ENCODE measurements at places on chromosomes 1 and 21.
A peak's percentile ranks its signal among the peaks of the same experiment; 100 is the strongest.

- peak; percentile 81 for DNase-seq
These were observed 42.5 kb downstream of the CNST start for GRCh38 chr1:246608616-246609376.

GRCh38 chr1:13948888-13949391, 249.0 kb downstream of the PRDM2 start:
- DNase-seq: no peak

- peak; percentile 63 for DNase-seq
These were observed 746 bp downstream of the AK4 start for GRCh38 chr1:65148548-65149350.

DNA sequence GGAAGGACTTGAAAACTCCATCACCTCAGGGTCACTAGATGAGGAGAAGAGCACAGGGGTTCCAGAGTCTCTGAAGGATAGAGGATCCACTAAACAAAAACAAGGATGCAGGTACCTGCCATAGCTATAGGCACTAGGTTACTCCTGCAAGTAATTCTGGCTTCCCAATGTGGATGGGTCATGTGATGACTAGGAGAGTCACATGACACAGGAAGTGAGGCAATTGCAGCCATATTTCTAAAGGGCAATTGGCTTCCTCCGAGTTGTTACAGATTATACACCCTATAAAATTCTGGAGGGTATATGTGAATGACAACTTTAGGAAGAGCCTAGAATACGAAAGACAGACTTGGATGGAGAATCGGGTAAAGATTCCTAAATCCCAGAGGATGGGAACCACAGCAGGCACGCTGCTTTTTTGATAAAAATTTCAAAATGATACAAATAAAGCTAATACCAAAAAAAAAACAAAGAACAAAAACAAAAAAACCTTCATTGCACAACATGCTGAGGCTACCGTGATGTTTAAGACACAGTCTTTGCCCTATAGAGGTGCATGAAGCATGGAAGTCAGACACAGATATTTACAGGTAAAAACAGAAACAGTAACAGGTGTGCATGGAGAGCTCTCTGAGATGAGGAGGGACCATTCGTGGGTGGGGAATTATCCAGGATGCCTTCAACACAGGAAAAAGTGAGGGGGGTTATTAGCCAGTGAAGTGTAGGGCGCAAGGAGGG, 10.5 kb downstream of the MTX1 start:
- DNase-seq: no peak

DNA sequence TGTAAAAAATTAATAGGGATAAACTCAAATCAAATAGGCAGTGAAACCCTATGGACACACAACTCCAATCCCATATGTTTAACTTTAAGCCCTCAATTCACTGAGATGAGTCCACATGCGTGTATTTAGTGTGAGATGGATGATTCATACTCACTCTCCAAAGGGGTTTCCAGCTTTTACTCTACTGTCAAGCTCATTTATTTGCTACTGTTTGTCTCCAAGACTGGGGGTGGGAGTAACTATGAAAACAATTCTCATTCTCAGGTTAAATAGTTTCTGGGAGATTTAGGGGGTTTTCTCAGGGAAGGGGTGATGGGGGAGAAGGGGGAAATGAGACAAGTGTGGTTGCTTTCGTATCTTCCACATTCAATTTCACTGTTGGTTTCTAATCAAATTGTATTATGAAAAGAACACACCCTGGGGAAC, 2.7 kb downstream of the RAB29 start:
- no peak for DNase-seq

GRCh38 chr21:37026499-37026898, 20.0 kb downstream of the RIPPLY3 start:
- DNase-seq: no peak

DNA sequence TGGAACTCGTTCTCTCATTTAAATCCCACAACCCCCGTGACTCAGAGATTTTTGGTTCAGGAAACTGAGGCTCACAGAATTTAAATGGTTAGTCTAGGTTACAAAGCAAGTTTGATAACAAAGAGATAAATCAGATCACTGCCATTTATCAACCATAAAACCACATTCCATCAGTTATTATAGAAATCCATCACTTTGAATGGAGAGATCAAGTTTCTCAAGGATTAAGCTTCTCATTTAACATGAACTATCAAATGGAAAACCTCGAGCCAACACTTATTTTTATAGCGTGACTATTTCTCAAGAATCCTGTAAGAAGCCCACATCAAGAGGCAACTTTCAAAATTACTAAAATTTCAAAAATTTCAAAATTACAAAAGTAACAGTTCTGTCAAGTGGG, 11.9 kb downstream of the WLS start:
- DNase-seq: no peak

DNA sequence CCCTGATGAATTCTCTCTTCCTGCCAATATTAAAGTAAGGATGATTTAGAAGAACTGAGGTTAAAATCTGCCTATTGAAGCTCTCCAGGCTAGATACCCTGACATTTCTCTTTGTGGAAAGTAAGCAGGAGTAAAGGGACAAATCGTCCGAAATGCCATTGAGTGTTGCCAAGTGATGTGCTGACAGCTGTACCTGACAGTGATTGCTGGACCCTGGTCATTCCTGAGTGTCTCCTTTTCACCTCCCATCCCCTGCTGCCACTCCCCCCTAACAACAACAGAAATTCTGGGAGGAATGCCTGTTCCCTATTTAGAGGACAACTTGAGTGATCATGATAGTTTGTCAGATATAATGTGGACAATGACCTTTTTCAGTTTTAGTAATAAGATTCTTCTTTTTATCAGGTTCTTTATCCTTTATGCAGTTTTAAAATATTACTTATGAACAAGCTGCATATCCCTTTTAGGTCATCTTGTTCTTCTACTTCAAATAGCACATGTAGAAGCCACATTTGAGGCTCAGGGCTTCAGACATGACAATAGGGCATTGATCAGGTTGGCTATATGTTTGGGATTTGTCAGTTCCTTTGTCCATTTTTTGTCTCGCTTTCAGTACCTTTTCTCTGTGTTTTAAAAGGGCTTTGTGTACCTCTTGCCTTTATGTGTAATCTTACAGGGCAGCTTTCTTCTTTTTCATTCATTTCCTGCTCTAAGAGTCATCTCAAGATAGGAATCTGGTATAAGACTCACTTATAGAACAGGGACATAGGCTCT, 56.0 kb downstream of the ITSN1 start:
- no peak for DNase-seq

DNA sequence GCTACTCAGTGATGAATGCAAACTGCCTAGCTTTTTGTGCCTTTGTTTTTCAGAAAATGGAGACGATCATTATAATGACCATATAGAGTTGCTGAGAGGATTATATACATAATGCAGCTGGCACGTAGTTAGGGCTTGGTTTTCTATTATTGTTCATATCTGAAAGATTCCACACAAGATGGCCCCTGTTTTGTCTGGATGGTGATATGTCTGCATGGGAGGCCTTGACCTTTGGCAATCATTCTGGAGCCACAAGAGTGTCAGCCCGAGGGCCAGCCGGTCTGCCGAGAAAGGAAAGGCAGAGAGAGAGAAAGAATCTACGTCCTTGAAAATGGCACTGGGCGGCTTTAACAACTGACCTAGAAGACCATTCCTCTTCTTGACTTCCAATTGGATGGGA, 5.7 kb upstream of the SH2D1B start:
- no peak for DNase-seq

DNA sequence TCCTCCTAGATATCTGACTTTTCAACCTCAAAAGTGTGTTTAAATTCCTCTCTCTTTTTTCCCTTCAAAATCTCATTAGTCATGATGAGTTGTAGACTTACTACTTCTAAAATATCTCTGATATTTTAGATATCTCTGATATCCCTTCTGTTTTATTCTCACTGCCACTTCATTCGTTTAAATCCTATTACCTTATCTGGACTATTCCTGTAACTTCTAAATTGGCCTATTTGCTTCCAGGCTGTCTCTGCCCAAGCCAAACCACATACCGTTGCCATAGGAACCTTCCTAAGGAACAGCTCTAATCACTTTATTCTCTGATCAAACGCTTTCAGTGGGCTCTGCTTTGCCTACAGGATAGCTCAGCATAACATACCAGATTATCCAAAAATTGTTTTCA, 333.1 kb upstream of the CHRM3 start:
- DNase-seq: no peak

- DNase-seq: no peak
These were observed 81.7 kb downstream of the ARID4B start for GRCh38 chr1:235246022-235246948.

DNA sequence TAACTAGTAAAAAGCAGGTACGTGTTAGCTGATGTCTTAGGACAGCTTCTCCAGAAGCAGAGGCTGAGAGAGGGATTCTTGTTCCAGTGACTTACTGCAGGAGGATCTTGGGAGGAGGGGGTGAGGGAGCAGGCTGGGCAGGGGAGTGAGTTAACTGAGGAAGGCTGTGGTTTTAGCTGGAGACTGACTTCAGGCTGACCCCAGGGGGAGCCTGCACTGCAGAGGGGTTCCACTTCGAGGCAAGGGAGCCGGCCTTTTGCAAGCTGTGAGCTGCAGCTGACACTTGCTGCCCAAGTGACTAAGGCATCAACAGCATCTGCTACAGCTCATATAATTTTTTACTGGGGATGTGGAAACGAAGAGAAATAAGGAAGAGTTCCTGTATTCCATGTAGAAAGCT, 50.4 kb upstream of the SOD1 start:
- DNase-seq: no peak

DNA sequence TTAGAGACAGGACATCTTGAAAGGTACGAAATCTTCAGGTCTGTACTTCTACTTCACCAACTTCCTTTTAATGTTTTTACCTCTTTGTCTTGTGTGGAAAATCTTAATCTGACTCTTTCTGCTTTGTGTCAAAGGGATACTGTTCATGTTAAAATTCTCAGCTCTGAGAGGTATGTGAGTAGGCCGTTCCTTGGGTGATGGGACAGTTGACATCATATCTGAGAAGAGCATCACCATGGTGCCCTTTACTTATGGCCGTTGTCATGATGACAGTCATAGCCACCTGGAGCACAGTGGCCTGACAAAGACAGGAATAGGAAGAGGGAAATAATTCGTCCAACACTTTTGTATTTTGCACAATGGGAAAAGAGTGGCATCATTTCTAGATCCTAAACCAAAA, 145.6 kb downstream of the FGGY start:
- no peak for DNase-seq

Data from mucosa of descending colon (tissue), 3 donors.